ENCODE measurements at places on chromosomes 16 and 17. TPM values are rescaled to one million over a fixed set of nuclear protein-coding genes. Genes with fewer than 3 reads are reported as not detected.

- DNase-seq: no peak
Observed at GRCh38 chr16:88528902-88529318, 41.3 kb upstream of the ZC3H18 start.

DNA sequence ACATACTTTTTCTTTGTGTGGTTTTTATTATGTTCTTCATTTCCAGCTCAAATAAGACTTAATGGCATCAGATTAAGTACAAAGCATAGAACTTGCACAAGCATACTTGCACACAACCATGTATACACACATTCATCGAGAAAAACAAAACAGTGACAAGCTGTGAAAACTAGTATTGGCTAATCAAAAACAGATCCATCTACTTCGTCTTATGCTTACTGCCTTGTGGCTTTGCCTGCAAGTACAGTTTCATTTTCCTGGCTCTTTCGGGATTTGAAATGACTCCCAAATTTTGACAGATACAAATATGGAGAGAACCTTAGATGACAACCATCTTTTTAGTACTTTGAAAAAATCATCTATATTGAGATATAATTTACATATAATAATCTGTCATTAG, 338.3 kb downstream of the BCAS3 start:
- DNase-seq: no peak

The TNFRSF13B gene
- total RNA-seq: not detected

DNA sequence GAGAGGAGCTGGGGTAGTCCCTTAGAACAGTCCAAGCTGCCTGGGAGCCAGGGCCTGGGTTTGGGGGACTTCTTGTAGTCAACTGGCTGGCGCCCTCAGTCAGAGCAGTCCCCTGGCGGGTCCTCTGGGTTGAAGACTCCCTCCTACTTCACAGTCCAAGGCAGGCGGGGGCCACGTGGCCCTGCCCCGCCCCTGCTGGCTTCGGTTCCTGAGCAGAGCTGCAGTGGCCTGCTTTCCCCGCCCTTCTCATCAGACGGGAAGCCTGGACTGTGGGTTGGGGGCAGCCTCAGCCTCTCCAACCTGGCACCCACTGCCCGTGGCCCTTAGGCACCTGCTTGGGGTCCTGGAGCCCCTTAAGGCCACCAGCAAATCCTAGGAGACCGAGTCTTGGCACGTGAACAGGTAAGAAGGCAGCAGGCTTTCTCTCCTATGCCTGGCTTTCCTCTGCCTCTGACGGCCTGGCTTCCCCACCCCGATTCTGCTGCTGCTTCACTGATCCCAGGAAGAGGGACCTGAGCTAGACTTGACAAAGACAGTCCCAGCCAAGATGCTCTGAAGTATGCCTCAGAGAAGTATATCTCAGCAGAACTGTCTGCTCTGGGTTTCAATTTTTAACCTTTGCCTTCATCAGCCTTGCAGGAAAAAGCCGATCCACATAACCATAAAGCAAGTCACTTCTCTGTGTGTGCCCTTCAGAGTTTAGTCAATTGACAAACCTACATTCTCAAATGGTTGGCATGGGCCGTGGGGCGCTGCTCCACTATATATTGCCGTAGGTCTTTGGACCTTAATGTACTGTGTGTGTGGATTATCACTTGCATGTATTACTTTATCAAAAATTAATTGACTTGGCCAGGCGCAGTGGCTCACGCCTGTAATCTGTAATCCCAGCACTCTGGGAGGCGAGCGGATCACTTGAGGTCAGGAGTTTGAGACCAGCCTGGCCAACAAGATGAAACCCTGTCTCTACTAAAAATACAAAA, 56.3 kb downstream of the SF3B3 start:
- peak; percentile 82 for DNase-seq

- peak; percentile 33 for DNase-seq
Observed at GRCh38 chr17:62665599-62665998, 38.1 kb downstream of the MRC2 start.

The TNP2 gene
- not detected for total RNA-seq

The KRT27 gene
- 1.2 TPM for total RNA-seq

GRCh38 chr17:50218071-50218759, 16.8 kb upstream of the COL1A1 start:
- no peak for DNase-seq

GRCh38 chr17:18035704-18036103, 3.3 kb downstream of the ATPAF2 start:
- DNase-seq: no peak

- DNase-seq: no peak
Observed at GRCh38 chr16:30395992-30396585, 869 bp downstream of the ZNF48 start.

DNA sequence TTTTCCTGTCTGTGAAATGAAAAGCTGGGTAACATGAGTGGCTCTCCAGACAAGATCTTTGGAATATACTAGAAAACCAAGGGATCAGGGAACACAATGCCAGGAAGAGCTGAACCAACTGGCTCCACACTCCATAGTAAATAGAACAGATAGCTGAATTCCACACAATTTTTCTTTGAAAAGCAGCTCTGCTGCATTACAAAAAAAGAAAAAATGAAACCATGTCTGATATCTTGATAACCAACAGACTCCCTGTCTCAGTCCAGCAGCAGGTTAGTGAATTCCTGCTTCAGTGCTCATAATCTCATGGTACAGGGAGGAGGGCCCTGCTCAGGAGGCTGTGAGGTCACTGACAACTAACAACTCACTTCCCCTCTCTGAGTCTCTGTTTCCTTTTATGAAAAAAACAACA, 97.1 kb downstream of the CDH11 start:
- DNase-seq: no peak

DNA sequence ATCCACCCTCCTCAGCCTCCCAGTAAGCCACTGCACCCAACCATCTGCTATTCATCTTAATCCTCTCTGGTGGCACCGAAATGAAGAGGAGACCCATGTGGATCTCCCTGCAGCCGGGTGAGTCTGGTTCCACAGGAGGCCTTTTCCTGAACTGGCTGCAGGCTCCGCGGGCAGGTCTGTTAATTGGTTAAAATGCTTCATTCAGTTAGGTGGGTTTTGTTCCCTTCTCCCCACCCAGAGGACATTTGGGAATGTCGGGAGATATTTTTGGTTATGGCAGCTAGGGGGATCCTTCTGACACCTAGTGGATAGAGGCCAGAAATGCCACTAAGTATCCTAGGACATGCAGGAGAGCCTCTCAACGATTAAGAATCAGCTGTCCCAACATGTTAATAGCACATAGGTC, 16.7 kb downstream of the C16orf54 start:
- no peak for DNase-seq

DNA sequence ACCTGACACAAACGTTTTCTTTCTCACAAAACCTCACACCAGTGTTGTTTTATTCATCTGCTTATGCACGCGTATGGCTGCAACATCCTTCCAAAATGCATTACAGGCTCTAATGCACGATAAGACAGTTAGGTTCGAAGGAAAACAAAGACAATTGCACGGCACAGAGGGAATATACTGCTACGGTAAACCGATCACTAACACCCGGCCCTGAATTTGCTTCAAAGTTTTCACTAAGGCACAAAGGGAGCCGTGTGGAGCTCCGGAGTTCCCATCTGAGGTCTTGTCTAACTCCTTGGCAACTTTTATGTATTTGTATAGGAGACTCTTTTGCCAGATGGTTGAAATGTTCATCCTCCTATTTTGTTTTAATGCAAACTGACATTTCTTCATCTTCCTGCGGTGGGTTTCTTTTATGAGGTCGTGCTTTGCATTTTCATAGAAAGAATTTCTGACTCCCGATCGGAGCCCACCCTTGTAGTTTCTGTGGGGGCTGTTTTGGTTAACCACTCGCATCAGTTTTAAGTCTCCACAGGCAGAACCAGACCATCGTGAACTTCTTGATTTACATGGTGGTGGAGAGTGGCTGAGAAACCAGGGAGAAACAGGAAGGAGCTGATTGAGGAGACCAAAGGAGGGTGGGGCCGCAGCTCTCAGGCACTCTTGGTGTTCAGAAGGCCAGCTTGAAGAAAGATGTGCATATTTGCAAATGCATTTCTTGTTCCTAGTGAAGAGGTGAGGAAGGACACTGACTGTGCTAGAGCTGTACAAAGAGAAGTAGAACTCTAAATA, 516.8 kb downstream of the MAF start:
- DNase-seq: no peak

DNA sequence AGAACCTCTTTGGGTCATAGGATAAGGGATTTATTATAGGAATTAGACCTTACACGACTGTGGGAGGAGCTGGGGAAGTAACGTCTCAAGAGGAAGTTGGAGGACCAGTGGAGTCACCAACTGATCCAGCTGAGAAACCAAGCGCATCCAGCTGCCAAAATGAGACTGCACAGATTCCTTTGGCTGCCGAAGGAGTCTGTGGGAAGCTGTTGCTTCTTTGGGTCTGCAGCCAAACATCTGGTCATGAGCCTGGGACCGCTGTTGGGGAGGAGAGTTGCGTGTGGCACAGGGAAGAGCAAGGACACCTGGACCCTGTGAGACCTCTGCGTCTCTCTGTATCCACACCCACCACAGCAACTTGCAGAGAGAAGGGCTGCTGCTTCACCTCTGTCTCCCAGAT, 2.4 kb upstream of the NACA2 start:
- no peak for DNase-seq

GRCh38 chr17:50149091-50149416, 1.4 kb downstream of the PPP1R9B start:
- no peak for DNase-seq

DNA sequence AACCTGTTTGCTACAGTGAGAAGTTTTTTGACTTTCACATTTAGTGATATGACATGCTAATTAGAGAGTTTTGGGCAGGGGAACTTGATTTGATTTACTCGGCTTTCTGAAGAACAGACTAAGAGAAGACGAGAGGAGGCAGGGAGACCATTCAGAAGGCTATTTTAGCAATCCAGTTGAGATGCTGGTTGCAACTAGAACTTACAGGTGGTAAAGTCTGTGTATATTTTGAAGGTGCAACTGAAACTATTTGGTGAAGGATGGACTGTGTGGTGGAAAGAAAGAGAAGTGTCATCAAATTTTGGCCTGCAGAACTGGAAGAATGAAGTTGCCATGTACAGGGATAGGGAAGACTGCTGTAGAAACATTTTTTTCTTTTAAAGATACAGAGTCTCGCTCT, 42.2 kb upstream of the KPNB1 start:
- no peak for DNase-seq

GRCh38 chr17:61221181-61221580, 178.5 kb upstream of the TBX2 start:
- DNase-seq: no peak

The SPEM1 gene
- total RNA-seq: not detected

DNA sequence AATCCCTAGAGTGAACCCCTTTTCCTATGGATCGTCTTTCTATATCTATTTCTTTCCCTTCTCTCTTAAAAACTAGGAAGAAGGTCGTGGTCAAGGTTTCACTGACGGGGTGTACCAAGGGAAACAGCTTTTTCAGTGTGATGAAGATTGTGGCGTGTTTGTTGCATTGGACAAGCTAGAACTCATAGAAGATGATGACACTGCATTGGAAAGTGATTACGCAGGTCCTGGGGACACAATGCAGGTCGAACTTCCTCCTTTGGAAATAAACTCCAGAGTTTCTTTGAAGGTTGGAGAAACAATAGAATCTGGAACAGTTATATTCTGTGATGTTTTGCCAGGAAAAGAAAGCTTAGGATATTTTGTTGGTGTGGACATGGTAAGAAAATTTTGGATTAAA, 9.6 kb downstream of the CYLD start:
- no peak for DNase-seq

The PIRT gene
- total RNA-seq: not detected

- DNase-seq: no peak
Observed at GRCh38 chr16:51490866-51491265, 339.8 kb upstream of the SALL1 start.

The NQO1 gene
- 58.9 TPM for total RNA-seq

GRCh38 chr16:88929091-88929445, 47.9 kb downstream of the CBFA2T3 start:
- DNase-seq: no peak

DNA sequence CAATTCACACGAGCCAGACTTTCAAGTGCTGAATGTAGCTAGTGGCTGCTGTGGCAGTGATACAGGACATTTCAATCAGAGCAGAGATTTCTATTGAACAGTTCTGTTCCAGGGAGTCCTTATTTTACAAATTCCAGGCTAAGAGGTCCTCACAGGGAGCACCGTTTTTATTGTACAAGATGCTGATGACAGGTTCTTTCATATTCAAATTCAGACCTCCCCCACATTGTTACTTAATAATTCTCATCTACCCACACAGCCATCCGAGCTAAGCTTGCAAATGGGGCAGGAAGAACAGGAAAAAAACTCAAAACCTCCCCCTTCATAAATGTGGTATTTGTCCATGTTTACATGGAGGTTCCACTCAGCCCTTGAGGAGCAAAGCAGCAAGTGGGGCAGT, 9.8 kb downstream of the GABARAPL2 start:
- no peak for DNase-seq

DNA sequence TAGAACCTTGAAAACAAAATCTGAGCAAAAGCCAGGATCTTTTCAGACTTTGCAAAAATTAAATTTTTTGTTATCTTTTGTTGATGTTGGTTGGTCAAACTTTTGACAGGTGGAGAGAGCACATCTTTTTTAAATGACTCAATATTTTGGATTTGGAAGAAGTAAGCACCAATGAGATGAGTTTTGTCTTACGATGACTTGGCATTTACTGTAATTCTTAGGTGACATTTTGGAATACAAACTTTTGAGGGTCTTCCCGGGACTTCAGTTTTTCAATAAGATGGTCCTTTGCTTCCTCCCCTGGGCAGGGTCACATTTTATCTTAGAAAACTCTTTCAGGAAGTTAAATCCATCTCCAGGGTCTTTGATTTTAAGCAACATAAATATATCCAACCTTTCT, 423.9 kb downstream of the HS3ST3B1 start:
- no peak for DNase-seq

The TBC1D28 gene
- not detected for total RNA-seq

- no peak for DNase-seq
Observed at GRCh38 chr17:2898255-2898926, 102.2 kb downstream of the RAP1GAP2 start.

GRCh38 chr16:1615761-1616160, 3.6 kb downstream of the CRAMP1 start:
- DNase-seq: no peak

The CENPT gene
- 45.1 TPM for total RNA-seq

DNA sequence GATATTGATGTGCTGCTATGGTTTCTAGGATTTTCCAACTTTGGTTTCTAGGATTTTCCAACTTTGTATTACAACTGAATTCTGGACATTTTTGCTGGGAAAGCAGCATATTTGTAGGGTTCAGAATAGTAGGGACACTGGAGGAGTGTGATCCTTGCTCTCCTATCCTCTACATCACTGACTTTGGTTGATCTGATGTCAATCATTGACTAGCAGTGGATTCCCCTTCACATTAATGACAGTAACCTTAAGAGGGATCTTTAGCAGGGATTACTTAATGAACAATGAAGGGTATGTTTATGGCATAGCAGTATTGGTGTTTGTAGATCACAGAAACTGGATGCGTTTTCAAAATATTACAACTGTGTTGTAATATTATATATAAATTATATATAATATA, 67.4 kb downstream of the MAP2K4 start:
- DNase-seq: no peak

- no peak for DNase-seq
Observed at GRCh38 chr17:44014133-44014436, 678 bp downstream of the TMEM101 start.

Measured in sciatic nerve (tissue), 2 donors.